ENCODE measurements at places on chromosomes 1 and 21.
A peak's percentile ranks its signal among the peaks of the same experiment; 100 is the strongest.

- DNase-seq = peak; percentile 98
These were observed 35.2 kb upstream of the CTPS1 start for GRCh38 chr1:40944326-40944725.

DNA sequence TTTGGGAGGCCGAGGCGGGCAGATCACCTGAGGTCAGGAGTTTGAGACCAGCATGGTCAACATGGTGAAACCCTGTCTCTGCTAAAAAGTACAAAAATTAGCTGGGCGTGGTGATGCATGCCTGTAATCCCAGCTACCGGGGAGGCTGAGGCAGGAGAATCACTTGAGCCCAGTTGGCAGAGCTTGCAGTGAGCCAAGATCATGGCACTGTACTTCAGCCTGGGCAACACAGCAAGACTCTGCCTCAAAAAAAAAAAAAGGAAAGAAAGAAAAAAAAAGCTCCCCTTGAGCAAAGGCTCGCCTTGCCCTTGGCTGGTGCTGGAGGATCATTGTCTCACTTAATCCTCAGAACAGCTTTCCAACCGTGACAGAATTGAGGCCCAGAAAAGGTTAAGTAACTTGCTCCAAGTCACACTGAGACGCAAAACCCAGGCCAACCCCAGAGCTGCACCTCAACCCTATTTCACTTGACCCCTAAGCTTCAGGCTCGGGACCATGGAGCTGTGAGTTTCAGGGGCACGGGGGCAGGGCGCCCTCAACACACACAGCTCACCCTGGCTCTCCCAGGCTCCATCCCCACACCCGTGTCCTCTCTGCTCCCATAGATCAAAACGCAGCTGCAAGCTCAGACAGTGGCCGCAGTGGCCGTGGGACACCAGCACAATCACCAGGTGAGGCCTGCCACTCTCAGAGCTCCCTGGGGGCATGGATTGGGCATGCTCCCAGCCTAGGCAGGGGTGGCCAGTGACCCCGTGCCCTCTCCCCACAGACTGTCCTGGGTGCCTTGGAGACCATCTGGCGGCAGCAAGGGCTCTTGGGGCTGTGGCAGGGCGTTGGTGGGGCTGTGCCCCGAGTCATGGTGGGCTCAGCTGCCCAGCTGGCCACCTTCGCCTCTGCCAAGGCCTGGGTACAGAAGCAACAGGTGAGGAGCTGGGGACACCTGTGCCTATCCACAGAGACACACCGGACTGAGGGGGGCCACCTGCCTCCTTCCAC is 1.6 kb downstream of the SLC25A34 start:
- no peak for DNase-seq

GRCh38 chr1:226631229-226632000 is 82.9 kb downstream of the STUM start:
- DNase-seq = no peak

DNA sequence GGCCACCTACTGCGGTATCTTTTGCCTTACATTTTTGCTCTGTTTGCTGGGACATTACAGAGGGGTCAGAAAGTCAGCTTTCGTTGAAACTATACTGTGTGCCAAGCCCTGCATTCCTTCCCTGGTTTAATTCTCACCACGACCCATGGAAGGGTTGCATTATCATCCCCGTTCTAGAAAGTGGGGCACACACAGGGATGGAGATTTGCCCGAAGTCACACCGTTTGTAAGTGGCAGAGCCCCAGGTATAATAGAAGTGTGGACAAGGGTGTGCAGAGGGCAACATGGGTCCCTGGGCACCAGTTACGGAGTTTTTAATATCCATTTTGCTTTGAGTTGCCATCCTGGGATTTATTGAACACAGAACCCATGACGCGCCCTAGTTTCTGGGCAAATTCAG is 11.8 kb downstream of the DMRTB1 start:
- DNase-seq = no peak

- peak; percentile 68 for DNase-seq
These were observed 8.7 kb downstream of the UBE2G2 start for GRCh38 chr21:44792702-44793591.

DNA sequence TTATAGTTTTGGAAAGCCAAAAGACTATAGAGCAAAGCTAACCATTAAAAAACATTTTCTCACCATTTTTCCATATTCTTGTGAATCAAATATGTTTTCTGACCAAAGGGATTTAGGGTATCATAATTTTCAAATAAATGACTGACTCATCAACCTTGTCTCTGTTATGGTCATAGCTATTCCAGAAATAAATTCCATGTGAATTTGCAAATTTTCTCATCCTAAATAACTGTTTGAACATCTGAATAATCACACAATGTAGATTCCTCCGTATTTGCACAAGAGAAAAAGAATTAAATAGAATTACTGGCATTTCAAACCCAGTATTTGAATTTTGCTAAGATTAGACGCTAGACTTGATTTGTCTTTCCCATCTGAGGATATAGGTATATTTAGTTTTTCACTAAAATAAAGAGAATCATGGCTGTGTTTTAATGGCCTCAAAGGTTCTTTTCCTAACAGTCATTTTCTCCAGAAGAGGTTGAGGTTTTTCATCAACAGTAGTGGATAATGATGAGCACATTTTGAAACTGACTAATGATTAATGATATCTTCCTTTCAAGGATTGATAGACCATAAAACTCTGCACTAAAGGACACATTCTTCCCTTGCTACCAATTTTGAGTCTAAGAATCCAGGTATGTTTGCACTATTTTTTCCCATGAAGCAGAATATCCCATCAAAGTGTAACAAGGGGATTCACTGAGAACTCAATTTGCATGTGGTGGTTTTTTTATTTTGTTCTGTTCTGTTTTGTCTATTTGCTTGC is 9.5 kb upstream of the DUSP23 start:
- no peak for DNase-seq

GRCh38 chr1:235998812-235999211 is 66.1 kb downstream of the NID1 start:
- no peak for DNase-seq

DNA sequence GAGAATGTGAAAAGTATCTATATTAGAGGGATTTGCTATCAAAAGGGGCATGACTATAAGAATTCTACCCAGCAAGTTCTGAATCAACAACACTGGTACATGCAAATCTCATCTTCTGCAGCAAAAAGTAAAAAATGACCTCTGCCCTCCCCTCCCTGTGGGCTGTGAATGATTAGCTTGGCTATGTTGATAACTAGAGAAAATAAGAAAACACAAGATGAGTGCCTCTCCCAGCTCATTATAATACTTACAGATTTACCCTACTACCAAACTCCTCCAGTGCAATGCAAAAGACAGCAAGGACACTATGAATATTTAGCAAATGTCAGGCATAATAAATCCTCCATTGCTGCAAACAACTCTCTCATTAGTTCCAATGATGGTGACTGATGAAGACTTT is 102.4 kb downstream of the SLC45A1 start:
- no peak for DNase-seq
